ENCODE measurements at places on chromosomes 6 and 20.

- no peak for DNase-seq
These were observed 21.2 kb downstream of the FRMD1 start for GRCh38 chr6:168057836-168058235.

DNA sequence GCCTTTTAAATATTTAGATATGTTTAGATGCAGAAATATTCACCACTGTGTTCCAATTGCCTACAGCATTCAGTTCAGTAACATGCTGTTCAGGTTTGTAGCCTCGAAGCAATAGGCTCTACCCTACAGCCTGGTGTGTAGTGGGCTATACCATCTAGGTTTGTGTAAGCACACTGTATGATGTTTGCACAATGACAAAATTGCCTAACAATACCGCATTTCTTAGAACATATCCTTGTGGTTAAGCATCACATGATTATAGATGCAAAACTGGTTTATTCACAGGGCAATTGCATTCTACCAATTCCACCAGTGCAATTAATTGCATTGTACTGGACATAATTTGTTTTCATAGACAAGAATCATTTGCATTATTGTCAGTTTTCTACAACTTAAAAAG lies 7.9 kb upstream of the SLC22A16 start:
- no peak for DNase-seq

DNA sequence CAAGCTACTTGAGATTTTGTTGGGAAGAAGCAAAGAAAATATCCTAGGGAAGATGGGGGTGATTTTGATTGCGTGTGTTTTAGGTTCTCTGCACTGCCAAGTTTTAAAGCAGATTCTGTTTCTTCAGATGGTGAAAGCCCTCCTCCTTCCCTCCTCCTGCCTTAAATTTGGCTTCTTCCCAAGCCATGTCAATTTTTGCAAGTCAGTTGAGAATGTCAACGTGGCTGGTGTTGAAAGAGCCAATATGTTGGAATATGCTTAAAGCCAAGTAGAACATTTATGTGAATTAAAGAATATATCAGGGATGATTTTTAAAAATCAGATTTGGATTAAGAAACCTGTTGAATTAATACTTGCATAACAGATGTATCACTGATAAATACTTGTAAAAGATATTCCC lies 270.8 kb downstream of the ARID1B start:
- no peak for DNase-seq

DNA sequence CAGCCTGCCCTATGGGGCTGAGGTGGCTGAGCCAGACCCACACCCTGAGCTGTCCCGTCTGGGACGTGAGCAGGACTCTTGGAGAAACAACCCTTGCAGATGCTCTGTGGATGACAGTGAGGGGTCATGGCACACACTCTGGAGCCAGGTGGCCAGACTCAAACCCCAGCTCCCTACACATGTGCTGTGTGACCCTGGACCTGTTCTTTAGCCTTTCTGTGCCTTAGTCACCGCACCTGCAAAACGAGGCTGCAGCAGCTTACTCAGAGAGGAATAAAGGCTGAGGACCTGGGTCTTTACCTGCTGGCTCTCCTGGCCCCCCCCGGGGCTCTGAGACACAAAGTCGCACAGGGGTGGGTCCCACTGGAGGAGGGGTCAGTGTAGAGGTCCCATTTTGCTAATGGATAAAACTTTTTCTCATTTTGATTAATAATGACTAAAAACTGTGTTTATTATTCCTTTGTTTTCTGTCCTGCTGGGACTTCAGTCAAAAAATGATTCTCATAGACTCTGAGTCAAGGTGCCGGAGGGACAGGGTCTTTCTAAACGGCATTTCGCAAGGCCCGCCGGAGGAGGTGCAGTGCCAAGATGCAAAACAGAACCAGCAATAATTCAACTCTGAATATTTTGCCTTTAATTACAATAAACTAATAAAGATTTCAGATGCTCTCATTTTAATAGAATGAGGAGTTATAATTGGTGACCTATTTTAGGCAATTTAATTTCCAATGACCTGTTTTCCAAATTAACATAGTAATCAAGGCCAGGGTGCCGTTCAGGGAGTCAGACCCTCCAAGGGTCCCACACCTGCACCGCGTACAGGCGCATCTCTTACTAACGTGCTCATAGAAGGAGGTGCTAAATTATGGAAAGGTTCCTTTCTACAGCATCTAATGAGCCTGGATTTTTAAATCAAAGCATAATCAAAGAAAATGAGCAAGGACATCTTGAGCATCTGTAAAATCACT lies 62.4 kb downstream of the YTHDF1 start:
- no peak for DNase-seq

- DNase-seq: no peak
These were observed 36.2 kb upstream of the RNF24 start for GRCh38 chr20:4051413-4052138.

GRCh38 chr20:48604426-48604825 lies 223.4 kb downstream of the PREX1 start:
- DNase-seq: no peak

- DNase-seq: no peak
These were observed 81.6 kb downstream of the EPB41L2 start for GRCh38 chr6:130981409-130981808.

DNA sequence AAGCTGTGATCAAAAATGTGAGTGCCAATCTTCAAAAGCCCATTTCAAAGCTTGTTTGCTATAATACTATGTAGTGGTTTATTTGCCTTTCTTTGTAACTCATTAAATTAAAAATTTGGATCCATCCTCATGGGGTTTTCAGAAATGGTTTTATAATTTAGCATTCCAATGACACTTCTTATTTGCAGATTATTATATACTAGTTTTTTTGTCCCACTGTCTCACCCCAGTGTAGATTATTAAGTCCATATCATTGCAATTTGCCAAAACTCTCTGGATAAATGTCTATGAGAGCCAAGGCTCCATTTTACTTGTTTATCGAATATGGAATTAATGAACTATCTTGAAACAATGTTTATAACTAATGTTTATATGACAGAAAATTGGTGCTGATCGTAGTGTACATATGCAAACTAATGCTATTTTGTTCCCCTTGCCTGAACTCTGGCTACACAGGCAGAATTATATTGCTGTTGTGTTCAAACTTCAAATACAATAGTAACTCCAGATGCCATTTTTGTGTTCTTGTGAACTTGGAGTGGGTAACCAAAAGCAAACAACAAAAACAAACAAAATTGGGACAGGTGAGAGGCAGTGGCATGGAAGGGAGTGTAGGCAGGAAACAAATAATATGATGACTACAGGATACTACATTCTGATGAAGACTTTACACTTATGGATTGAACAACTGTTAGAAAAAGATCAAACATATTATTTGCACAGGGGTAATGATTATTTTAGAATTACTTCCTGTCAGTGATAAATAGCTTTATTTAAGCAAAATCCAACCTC lies 307.1 kb upstream of the FLRT3 start:
- DNase-seq: no peak

DNA sequence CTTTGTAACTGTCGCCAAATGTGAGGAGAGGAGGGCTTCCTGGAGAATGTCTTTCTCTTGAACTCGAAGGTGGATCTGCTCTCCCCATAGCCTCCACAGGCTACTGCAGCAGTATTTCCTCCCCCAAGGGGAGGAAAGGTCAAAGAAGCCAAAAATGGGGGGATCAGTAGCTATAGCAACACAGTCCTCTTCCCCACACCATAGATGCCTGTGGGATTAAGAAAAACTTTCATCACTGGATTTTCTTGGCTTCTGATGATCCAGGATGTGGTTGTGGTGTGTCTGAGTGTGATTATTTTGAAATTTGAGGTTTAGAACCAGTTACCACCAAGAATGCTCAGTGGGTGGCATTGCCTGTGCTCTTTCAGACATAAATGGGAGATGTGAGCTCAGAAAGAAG lies 140.1 kb upstream of the SPACA1 start:
- no peak for DNase-seq

GRCh38 chr6:159184559-159184958 lies 15.4 kb downstream of the FNDC1 start:
- DNase-seq: no peak

DNA sequence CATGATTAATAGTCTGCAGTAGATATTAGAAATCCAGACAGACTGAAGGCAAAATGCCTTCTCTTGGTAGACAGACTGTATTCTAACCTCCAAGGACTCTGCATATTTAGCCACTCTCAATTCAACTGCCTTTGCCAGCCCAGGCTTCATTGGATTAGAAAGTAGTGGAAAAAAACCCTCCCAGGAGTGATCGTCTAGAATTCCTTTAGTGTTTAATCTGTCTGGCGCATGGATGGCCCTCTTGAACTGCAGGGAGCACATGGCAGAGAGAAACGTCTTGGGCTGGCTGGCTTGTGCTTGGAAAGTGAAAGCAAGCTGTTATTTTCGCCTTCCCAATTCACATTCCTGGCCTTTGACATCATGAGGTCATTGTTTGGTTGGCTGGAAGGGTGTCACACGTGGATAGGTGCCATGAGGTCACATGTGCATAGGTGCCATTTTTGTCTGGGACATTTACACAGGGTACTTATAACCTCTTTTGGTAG lies 30.9 kb upstream of the NEDD9 start:
- no peak for DNase-seq

- no peak for DNase-seq
These were observed 9.2 kb upstream of the FAM83C start for GRCh38 chr20:35301426-35301825.

- peak; percentile 41 for DNase-seq
These were observed 5.6 kb upstream of the ADGRF1 start for GRCh38 chr6:47047479-47048407.

DNA sequence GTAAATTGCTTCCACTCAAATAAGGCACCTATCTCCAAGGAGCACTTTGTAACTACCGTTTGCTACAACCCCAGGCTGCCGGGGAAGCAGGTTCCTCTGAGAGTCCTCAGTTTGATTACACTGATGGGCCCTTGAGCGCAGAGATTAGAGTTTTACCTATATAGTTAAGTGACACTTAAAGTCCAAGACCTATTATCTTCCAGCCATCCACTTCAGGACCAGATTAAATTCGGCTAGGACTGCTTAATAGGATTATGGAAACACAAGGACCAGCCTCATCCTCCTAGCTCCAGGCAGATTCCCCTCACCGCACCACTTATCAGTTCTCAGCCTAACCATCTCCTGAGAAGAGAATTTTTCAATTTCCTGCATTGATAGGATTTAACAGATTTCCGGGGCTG lies 64.7 kb upstream of the TIAM2 start:
- DNase-seq: no peak

- peak; percentile 49 for DNase-seq
These were observed 514 bp downstream of the TCFL5 start for GRCh38 chr20:62860924-62861691.

GRCh38 chr20:63434599-63435378 lies 37.7 kb downstream of the KCNQ2 start:
- peak; percentile 95 for DNase-seq

- no peak for DNase-seq
These were observed 984 bp downstream of the VARS2 start for GRCh38 chr6:30914854-30915590.

All from GM13977 (cell line).